ENCODE measurements at places on chromosomes 12 and 14.

DNA sequence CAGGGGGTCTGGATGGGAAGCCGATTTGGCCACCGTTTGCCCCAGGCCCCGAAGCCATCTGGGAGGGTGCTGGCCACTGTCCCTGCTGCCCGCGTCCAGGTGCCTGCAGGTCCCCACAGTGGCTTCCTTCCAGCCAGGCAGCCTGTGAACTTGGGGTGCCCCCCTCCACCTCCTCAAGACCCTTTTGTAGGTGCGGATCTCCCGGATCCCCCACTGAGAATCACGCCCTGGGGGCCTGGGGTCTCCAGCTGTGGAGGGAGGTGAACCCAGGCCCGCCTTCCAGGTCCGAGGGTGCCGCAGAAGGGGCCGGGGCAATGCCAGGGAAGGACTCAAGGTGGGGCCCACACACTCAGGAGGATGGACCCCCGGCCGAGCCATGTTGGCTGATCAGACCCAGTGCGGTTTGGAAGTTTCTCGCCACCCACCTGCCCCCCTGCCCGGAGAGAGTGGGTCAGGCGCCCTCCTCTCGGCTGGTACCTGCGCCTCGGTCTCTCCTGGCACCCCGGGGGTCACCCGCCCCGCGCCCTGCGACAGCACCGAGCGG, 1.7 kb downstream of the MMP17 start:
- no peak for DNase-seq

GRCh38 chr12:793711-794110, 41.3 kb downstream of the WNK1 start:
- DNase-seq = no peak

- no peak for DNase-seq
Measured at GRCh38 chr14:104895786-104896661, 28.7 kb upstream of the PLD4 start.

- no peak for DNase-seq
Measured at GRCh38 chr12:81988362-81988761, 229.2 kb upstream of the PPFIA2 start.

DNA sequence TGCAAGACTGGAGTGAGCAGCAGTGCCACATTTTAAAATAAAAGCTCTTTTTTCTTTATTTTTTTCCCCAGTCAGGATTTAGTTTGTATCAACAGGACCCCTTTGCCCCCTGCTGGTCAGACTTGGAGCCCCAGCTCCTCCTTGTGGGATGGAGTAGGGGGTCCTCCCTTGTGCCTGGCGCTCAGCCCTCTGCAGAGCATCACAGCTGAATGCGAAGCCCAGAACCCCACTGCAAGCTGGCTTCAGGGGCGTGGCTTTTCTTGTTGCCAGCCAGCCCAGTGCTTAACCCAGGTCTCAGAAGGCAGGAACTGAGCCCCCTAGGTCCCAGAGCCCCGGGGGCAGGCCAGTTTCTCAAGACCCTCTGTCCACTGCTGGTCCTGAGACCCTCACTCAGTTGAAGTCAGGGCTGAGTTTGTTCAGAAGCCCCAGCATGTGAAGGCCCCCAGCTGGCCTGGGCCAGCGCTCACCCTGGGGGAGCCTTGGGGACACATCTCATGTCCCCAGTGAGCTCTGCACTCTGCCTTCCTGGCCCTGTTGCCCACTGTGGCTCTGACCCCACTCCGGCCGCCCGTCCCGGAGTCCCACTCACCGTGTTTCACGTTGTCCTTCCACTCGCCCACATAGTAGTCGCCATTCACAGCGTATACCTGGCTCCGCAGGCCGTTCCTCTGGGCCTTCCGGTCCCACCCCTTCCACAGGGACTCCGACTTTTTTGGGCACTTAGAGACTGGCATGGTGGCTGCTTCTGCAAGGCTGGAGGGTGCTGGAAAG, 519 bp downstream of the MORN3 start:
- DNase-seq = no peak
